ENCODE measurements at places on chromosomes 4 and X.

- DNase-seq: no peak
Measured at GRCh38 chrX:136198678-136199243, 51.4 kb downstream of the FHL1 start.

DNA sequence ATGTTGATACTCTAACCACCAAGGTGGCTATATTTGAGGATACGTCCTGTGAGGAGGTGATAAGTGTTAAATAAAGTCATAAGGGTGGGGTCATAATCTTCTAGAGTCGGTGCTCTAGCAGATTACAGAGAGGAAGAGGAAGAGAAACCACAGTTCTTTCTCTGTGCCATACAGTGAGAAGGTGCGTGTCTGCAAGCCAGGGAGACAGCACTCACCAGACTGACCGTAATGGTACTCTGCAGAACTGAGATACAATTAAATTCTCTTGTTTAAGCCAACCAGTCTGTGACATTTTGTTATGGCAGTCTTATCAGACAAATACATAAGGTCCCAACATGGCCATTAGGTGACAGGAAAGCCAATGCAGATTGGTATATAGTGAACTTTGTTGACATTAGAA lies 480.9 kb upstream of the IGFBP7 start:
- no peak for DNase-seq

DNA sequence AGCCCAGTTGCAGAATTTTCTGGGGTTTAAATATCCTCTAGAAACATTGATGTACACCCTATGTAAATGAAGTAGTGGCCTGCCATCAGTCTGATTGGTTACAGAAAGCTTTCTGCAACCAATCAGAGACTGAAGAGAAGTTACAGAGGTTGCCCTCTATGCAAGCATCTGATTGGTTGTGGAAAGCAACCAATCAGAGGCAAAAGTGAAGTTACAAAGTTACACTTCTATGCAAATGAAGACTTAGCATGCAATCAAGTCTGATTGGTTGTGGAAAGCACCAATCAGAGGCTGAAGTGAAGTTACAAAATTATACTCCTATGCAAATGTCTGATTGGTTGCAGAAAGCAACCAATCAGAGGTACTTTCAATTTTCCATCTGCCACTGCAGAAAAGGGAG lies 51.9 kb upstream of the USP9X start:
- DNase-seq: no peak

DNA sequence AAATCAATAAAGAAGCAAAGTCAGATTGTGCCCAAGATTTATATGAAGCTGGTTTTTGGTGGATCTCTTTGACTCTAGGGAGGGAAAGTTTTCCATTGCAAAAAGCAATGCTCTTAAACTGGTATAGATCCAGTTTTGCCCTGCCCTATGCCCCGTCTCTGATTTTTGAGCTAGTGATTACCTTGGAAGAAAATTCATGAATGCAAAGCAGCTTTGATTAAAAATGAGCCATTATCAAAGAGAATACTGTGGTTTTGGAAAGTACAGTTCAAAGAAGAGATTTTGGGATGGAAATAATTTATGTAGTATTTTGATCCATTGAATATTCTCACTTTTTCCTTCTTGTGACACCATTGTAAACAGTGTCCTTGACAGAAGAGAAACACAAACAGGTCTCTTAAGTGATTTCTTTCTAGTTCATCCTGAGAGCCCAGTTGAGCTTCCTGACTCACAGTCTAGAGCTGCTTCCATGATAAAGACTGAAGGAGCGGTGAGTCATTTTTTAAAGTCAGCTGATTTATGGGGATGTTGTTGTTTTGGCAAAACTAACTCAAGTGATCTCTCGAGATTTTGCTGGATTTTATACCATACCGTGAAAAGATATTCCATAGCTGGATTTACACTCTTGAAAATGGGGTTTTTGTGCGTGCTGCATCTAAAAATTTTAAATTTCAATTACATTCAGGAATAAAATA lies 76.7 kb downstream of the AFF1 start:
- DNase-seq: no peak

DNA sequence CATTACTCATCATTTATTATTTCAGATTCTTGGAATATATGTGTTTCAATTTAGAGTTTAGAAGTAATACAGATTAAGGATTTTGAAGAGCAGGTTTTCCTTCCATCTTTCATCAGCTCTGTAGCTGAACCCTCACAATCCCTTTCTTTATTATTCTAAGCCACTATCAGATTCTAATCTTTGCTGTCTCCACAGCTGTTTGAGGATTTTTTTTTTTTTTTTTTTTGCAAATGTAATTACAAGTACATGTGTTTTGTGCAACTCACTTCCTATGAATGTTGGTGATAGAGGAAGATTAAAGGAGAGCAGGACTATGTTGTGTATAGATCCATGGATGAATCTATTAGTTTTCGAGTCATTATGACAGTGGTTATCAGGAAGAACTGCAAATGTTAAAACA lies 87.4 kb upstream of the TENM3 start:
- no peak for DNase-seq

DNA sequence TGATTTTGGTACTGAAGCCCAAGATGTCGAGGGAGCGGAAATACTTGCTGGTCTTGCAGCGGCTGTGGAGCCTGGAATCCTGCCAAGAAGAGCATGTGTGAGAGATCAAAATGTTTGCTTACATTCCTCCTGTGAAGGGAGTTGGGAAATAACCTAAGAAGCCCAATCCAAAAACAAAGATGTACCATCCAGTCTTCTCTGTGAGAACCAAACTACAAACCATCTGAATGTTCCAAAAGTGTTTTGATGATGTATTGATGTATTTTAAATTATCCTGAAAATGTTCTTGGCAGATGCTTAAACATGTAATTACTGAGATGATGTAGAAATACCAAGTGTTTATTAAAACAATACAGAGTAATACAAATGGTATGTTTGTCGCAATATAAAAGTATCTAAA lies 10.1 kb upstream of the ADH1A start:
- DNase-seq: peak; percentile 82

DNA sequence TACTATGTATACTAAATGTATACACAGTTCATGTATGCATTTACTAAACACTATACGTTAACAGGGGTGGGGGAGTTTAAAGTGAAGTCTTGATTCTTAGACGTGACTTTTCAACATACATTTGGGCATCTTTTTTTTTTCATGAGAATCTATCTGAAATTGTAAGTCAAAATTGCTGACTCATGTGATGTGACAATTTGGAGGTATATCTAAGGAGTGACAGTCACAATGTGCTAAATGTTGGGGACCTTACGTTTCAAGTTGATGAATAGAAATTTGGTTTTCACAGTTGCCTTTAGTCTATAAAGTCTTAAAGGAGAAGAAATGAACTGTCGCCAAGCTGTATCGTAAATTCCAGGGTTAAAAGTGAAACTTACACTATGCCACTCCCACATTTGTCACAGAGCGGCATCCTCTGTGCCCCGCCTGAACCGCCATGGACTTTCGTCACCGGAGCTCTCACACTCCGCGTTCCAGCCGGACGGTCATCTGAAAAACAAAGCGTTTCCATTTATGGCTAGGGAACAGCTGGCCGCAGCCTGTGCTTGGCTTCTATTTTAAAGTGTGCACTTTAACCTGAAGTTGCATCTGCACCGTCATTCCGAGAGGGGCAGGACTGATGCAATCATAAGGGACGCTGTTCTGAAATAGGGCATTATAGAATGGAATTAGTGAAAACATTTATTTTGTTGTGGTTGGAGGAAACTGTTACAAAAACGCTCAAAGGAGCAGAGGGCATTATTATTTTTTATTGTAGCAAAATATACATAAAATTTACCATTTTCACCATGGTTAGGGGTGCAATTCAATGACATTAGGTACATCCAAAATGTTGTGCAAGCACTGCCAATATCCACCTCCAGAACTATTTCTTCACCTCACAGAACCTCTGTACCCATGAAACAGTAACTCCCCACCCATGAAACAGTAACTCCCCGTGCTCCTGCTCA lies 30.9 kb downstream of the PDLIM3 start:
- DNase-seq: peak; percentile 87

GRCh38 chrX:149982310-149982709 lies 44.0 kb upstream of the EOLA2 start:
- no peak for DNase-seq

- DNase-seq: no peak
Measured at GRCh38 chr4:116386856-116387255, 698.5 kb downstream of the TRAM1L1 start.

GRCh38 chrX:153491918-153492317 lies 2.9 kb upstream of the BGN start:
- no peak for DNase-seq

DNA sequence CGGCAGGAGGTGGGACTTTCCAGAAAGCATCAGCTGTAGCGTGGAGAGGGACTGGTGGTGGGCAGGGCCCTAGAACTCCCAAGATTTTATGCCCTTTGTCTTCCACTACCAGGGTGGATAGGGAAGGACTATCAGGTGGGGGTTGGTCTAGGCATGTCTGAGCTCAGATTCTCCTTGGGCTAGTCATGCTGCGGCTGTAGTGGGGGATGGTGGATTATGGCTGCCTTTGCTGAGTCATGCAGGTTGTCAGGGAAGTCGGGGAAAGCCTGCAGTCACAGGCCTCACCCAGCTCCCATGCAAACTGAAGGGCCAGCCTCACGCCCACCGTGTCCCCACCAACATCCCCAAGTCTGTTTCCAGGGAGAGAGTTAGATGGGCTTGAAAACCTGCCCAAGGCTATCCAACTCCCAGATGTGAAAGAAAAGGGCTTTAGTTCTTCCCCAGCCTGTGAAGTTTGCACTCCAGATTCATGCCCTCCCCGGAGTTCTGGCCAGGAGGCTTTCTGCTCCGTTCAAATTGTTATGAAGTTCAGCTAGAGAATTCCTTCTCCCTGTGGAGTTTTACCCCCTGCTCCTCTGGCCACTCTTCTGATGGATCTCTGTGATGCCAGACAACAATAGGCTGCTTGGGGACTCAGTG lies 13.4 kb upstream of the MEPE start:
- DNase-seq: no peak

DNA sequence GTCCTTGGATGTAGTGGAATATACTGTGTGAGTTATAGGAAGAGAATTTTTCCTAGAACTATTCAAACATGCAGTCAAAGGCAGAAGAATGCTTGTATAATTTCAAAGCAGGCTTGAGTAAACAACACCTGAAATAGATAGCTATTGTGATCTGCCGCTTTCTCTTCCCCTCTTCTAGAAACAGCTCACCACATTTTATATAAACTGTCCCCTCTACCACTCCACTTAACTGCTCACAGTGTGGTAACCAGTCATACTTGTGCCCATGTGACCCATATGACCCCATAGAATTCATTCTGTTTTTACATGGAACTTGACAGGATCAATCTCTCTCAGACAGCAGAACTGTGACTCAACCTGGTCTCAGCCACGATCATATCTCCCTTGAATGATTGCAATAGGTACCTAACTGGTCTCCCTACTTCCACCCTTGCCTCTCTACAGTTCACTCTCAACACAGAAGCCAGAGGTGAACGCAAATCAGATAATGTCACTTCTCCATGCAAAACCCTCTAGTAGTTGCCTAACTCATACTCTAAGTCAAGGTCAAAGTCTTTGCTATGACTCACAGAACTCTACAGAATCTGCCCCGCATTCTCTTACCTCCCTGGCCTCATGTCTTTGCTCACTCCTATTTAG lies 85.6 kb upstream of the EFHC2 start:
- DNase-seq: no peak

DNA sequence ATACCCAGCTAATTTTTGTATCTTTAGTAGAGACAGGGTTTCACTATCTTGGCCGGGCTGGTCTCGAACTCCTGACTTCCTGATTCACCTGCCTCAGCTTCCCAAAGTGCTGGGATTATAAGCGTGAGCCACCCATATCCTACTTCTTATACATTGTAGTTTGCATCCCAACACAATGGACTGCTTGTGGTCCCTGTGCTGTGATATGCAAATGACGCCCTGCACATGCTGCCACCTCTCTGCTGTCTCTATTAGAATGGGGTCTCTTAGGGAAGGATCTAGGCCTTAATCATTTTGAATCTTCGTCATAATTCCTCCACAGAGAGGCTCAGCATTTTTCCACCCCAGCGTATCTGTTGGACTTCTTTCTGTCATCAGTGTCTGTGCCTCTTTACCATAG lies 595.9 kb downstream of the ADGRL3 start:
- no peak for DNase-seq

DNA sequence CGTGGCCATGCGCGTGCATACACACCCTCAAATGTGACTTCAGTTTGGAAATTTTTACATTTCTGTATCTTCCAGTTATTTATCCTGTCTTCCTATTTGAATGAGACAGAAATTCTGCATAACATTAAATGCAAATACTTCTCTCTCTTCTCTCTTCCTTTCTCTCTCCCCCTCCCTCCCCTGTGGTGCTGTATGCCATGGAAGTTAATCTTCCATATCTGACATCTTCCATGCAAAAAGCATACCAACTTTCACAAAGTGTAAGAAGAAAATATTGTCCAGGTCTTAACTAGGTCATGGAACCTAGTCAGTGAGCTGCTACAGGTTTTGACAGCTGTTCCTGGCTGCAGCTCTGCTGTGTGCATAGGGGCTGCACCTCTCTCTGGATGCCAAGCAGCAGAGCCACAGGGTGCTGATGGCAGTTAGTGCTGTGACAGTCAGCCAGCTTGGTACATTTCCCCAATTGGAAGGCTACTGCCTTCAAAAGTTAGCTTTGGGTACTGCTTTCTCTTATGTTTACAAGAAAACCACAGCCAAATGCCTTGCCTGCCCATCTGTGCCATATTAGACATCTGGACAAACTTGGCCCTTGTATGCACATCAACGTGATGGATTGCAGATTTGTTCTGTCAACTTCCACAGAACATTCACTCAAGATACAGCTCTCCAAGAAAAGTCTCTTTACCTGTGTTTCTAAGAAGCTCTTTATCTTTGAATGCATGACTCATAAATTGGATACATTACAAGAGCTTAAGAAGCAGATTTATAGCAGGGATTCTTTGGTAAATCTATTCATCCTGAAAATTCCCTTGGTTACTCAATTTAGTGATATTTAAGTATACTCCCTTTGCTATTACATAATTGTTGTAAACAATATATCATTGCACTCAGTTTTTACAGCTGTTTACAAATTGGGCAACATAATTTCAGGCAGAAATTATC lies 623.8 kb downstream of the EPHA5 start:
- DNase-seq: no peak

DNA sequence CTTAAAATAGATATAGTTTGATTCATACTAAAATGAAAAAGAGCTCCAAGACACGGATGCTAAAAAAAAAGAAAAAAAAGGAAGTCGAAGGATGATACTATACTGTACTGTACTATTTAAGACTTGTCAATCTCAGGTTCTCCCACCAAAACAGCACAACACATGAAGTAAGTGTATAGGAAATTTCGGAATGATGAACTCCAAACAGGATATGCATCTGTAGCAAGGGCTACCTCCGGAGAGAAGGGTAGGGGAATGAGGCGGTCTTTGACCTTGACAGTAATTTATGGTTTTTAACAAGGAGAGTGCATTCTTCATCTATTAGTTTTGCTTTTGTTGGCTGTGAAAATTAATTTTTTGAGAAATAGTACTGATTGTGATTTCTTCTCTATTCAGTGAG lies 541 bp upstream of the FIP1L1 start:
- DNase-seq: no peak

GRCh38 chr4:123235431-123235830 lies 161.2 kb upstream of the SPRY1 start:
- DNase-seq: no peak

GRCh38 chrX:145002771-145003170 lies 244.5 kb upstream of the SPANXN1 start:
- DNase-seq: no peak

GRCh38 chrX:120402369-120402768 lies 40.5 kb downstream of the ATP1B4 start:
- no peak for DNase-seq
